ENCODE measurements at places on chromosomes 3 and 15.

DNA sequence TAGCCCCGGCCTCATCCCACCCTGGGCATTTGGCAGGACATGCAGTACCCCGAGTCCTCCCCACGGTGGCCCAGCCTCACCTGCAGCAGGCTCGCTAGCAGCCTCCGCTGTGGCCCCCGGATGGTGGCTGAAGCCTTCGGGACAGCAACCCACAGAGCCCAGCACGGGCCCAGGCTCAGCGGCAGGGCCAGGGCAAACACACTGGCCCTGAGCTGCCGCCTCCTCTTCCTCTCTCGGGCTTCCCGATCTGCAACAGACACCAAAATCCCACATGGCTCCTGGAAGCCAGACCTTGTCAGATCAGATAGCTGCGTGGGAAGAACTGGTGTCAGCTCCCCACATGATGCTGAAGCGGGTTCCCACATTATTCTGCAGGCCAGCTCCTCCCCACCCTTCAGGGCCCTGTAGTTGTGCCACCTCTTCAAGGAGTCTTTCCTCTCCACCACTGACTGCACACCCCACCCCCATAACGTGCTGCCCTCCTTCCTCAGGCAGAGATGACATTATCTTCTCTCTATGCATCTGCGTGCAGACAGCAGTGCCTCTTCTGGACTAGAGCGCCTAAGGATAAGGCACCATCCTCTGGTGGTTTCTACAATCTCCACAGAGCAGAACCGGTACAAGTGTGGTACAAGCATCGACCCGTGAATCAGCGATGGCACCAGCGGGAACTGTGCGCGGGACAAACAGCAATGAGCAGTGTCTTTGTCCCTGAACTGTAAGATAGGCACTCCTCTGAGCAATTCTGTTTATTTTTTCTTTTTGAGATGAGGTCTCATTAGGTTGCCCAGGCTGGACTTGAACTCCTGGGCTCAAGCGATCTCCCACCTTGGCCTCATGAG is 9.5 kb downstream of the TMEM44 start:
- DNase-seq, result no peak

DNA sequence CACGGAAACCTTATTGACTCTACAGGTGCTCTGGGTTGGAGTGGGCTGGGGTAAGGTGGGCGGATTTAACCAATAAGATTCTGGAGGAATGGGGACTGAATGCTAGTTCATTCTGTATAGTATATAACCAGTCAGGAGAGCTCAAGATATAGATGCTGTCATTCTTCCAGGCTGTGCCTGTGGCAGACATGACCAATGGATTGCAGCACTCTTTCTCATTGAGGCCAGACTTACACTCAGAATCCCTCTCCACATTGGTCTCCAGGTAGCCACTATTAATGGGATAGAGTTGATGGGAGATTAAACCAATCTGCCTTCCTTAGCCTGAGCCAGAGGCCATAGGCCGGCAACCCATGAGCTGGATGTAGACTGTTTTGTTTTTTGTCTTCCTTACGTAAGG is 82.8 kb upstream of the MEF2A start:
- no peak for DNase-seq

DNA sequence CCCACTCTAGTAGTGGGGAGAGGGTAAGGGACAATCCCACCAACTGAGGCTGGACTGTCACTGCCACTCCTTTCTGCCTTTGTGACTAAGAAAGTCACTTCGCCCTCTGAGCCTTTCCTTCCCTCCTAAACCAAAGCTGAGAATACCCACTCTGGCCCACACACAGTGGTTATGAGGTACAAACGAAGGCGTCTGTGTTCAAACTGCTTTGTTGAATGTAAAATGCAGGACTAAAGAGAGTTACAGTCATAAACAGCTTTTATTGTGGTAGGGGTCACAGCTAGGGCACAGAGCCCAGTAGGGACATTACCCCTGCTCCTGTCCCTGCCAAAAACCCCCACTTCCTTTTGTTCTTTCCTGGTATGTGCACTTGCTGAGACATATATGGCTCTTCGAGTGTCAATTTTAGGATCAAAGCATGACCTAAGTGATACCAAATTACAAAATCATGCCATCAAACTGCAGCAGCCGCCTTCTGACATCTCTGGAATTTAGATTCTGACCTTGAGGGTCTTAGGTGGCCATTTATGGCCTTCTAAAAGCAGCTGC is 45.1 kb downstream of the CTDSPL start:
- no peak for DNase-seq

DNA sequence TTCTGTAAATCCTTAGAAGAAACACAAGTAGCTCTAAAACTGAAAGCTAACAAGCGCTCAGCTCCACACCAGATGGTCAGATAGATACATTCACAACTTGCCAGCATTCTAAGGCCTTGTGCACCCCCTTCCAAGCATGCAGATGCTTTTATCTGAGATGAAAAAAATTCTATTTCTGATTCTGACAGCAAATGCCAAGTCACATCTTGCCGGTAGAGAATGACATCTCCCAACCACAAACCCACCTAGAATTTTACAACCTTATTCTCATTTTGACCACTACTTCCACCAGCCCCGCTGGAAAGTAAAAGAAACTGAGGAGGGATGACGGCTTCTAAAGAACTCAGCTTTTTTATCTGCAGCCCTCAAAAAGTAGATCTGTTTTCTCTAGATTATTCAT is 57.7 kb downstream of the SUMF1 start:
- no peak for DNase-seq

DNA sequence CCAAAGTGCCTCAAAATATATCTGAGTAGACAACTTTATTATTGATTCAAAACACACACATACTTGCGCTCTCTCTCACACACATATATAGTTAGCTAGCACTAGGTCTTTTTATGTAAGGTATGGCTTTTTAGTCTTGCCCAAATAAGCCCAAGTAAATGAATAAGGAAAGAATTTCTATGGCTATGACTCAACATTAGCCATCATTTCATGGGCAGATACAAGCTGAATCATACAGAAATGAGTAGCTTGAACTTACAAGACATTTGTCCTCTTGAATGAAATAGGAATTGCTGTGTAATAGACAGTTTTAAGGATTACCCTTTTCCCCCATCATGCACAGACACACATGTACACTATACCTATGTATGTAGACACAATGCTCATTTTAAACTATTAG is 4.9 kb downstream of the CADPS start:
- no peak for DNase-seq

DNA sequence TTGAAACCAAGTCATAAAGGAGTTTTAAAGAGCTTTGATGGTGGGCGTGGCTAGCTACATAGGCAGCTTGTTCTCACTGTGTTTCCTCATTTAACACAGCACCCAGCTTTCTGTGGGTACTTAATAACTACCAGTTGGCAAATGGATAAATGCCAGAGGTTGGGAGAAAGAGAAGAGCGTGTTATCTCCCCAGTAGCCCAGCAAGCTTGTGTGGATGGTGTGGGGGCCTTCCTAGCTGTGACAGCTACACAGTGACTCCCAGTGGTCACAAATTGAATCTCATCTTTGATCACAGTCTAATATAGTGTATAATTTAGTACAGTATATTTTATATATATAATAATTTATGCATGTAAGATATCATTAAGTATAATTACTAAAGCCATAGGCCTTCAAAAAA is 984.1 kb downstream of the EPHA3 start:
- no peak for DNase-seq

GRCh38 chr3:37457378-37458065 is 283.1 kb upstream of the LRRFIP2 start:
- no peak for DNase-seq

DNA sequence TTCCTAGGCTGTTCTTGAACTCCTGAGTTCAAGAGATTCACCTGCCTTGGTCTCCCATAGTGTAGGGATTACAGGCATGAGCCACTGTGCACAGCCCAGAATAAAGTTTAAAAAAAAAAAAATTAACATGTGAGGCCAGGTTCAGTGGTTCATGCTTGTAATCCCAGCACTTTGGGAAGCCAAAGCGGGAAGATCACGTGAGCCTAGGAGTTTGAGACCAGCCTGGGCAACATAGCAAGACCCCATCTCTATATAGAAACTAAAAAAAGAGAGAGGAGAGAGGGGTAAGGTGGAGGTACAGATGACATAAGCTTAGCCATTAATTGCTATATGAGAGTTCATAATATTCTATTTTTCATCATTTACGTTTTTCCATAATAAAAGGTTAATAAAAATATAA is 21.5 kb downstream of the ZNF148 start:
- DNase-seq, result no peak

DNA sequence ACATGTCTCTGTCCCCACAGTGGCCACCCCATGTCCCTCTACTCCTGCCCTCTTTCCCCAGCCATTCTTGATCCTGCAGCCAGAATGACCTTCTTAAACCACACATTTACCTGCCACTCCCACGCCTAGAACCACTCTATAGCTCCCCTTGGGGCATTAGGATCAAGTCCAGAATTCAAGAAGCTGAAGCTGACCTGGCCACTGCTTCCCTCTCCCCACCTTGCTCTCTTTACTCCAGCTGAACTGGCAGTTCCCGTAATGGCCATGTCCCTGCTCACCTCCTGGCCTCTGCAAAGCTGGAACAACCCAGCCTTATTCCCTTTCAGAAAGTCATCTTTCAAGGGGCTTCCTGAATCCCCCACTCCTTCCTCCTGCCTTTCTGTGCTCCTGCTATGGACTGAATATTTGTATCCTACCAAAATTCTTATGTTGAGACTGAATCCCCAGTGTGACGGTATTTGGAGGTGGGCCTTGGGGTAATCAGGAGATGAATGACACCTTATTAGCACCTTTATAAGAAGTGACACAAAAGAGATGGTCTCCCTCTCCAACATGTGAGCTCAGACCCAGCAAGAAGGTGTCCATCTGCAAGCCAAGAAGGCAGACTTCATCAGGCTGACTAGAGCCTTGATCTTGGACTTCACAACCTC is 3.8 kb downstream of the CSRNP1 start:
- DNase-seq, result no peak

DNA sequence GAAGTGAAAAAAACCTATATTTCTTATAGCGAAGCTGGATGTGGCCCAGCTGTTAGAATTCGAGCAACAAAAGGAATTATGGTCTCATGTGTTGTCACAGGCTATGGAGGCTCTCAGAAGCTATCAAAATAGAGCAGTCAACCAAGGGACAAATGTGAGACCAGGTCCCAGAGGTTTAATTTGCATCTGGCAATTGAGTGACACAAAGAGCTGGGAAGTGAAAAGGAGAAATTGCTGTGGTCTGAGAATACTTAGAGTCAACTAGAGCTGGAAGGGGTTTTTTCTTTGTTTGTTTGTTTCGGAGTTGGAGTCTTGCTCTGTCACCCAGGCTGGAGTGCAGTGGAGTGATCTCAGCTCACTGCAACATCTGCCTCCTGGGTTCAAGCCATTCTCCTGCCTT is 61.3 kb upstream of the SMAD3 start:
- DNase-seq, result no peak

GRCh38 chr3:185760088-185760487 is 64.8 kb downstream of the IGF2BP2 start:
- DNase-seq, result no peak

GRCh38 chr3:129881261-129881660 is 12.2 kb downstream of the TMCC1 start:
- no peak for DNase-seq

DNA sequence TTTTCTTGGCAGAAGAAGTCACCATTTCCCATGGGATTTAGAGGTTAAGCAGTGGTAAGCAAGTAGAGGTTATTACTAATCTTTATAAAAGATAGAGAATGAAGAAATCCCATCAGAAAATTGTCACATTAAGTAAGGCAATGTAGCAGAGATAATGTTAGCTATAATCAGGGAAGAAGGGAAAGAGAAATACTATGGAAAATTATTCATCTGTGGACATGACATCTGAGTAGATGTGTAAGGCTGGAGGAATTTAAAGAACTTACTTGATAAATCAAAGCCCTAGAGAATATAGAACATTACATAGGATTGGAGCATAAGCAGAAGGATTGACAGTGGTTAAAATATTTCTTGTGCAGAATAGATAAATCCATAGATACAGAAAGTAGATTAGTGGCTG is 553.1 kb upstream of the CBLB start:
- no peak for DNase-seq
